ENCODE measurements at places on chromosomes 13 and 19.

DNA sequence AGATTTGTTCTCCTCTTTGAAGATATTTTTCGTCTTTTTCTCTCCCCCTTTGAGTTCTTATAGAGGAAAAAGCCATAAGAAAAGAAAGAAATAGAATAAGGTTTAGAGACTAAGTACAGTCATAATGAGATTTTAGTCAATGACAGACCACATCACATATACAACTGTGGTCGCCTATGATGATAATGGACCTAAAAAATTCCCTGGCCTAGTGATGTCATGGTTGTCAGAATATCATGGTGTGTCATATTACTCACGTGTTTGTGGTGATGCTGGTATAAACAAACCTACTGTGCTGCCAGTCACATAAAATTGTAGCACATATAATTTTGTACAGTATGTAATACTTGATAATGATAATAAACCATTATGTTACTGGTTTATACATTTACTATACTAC, 1096.1 kb downstream of the OLFM4 start:
- no peak for DNase-seq

DNA sequence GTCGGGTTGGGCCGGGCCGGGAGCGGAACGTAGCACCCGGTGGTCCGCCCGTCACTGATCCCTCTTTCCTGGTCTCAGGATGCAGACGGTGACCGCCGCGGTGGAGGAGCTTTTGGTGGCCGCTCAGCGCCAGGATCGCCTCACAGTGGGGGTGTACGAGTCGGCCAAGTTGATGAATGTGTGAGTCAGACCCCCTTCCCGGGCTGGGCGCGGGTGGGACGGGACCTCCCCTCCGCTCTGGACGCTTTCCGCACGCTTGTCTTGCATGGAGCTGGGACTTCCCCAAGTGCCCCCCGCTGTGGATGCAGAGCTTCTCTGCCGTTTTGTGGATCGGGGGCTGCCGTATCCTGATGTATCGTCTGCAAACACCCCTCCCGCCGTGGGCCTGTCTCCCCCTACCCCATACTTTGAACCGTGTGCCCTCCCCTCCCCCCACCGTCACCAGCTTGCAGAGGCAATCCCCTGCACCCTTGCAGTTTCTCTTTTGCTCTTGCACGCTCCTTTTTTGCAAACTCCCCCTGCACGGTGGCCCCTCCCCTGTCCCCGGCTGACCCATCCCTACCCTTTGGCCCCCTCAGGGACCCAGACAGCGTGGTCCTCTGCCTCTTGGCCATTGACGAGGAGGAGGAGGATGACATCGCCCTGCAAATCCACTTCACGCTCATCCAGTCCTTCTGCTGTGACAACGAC, 669 bp downstream of the GADD45B start:
- no peak for DNase-seq

- no peak for DNase-seq
Observed at GRCh38 chr13:97327506-97328221, 105.5 kb downstream of the MBNL2 start.

GRCh38 chr13:96769874-96770273, 224.4 kb downstream of the OXGR1 start:
- DNase-seq = no peak

- DNase-seq = no peak
Observed at GRCh38 chr13:51113969-51114368, 2.9 kb upstream of the C13orf42 start.

GRCh38 chr13:33353210-33353609, 67.7 kb upstream of the STARD13 start:
- DNase-seq = no peak
